ENCODE measurements at places on chromosomes 7 and 10.

GRCh38 chr10:49526619-49527018 lies 12.3 kb downstream of the ERCC6 start:
- no peak for DNase-seq

DNA sequence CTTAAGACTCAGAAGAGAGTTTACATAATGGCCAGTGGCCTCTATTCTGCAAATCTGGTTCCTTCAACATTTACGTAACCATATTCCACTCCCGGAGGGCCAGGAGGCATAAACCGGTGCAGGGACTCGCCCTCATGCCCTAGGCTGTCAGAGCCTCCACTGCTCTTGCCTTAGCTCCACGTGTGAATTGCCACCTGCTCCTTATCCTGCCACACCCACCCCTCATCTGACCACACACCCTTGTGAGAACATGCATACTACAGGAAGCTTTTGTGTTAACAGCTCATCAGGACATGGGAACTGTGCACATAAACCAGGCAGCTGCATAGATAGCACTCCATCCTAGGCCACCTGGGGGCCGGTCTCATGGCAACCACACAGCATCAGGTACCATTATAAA lies 146.7 kb upstream of the PFKP start:
- no peak for DNase-seq

DNA sequence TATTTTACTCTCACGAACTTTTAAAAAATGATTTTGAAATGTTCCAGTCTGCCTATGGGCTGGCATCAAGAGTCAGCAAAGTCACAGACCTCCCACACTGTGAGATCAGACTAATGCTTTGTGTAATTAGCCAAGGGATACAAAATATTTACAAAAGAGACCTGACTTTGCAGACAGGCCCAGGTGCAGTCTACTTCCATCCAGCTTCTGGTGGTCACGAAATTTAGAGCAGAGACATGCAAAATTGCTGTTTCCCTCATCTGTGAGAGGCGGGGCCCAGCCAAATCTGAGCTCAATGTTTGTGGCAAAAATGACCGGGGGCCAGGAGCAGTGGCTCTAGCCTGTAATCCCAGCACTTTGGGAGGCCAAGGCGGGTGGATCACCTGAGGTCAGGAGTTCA lies 82.5 kb upstream of the PITRM1 start:
- no peak for DNase-seq

DNA sequence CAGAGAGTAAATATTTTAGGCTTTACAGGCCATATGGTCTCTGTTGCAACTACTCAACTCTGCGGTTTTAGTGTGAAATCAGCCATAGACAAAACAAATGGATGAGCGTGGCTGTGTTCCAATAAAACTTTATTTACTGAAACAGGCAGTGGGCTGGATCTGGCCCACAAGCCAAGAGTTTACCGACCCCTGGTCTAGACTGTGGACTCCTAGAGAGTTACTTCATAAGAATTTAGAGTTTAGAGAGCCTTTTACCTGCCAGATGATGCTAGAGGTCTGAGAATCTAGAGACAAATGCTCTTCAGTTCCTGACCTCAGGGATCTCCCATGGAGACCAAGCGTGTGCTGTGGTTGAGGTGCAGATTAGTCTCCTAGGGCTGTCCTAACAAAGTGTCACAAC lies 174.8 kb downstream of the PTEN start:
- DNase-seq, result no peak

GRCh38 chr10:47018026-47018735 lies 107.0 kb downstream of the PTPN20 start:
- DNase-seq, result no peak

DNA sequence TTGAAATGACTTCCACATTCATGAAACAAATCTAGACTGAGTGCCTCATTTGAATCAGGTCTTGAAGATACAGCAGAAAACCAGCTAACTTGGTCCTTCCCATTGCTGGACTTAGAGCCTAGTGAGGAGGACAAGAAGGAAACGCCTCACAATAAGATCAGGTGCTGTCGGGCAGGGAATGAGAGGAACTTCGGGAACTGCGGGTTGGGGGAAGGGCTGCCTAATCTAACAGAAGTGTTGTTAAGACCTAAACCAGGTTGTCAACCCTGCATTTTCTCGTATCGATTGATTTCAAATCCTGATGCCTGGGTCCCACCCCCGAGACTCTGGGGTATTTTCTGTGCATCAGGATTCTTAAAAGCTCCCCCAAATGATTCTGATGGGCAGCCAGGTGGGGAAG lies 26.3 kb downstream of the MACROH2A2 start:
- DNase-seq, result no peak

DNA sequence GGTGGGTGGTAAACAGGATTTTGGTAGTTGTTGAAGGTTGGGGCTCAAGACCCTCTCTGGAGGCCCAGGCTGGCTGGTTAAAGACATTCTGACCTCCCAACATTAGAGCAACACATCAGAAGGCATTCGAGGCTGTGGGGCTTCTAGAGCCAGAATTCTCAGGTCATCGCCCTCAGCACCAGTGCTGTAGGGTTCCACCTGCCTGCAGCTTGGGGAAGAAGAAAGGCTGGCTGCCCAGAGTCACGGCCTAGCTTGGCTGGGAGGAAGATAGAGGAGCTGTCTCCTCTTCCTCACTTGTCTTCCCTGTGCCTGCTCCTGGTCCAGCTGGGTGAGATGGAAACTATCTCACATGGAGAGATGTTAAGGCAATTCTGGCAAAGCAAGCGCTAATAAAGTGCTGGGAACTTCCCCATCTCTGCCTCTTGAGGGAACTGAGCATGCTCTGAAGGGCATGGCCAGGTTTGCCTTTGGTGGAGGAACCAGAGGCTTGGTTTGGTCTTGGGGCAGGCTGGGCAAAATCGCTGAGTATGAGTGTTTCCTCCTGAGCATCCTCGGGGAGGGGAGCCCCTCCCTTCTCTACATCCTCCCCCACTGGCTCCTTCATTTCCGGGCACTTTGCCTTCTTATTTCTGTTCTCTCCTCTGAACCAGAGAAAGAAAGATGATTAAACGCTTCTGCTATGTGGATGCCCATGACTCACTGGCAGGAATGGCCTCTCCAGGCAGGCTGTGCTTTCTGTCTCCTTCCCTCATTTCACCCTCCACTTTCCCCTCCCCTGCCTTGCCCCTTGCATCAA lies 509.0 kb upstream of the PODXL start:
- DNase-seq, result no peak

DNA sequence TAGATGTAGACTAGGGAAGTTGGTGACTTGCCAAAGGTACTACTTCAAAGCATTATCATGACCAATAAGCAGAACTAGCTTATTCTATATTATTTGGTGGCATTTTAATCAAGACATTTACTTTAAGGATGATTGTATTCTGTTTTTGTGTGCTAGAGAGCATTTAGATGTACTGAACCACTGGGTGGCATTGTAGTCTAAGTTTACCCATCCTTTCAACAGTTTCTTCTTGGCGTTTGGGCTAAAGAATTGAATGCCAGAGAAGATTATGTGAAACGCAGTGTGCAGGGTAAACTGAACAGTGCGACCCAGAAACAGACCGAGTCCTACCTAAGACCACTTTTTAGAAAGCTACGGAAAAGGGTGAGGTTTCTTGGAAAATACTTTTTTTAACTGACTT lies 26.8 kb downstream of the PRPF18 start:
- no peak for DNase-seq

DNA sequence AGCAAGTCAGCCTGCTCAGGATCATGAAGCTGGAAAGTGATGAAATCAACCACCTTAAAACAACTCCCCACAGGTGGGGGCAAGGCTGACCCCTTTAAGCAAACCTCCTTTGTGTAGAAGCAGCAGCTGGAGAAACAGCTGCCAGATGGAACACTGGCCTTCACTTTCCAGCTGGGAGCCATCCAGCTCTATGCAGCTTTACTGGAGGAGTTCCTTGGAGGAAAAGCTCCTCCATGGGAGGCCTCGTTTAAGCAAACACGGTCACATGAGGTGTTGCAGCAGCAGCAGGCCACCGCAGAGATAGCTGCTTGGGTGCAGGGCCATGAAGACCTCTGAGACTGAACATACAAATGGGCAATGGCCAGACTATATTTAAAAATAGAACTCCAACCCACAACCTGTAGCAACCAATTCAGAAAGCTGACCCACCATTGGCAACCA lies 13.0 kb upstream of the DLG5 start:
- DNase-seq, result no peak

- DNase-seq, result no peak
Observed at GRCh38 chr10:80579849-80580637, 42.3 kb downstream of the SH2D4B start.

DNA sequence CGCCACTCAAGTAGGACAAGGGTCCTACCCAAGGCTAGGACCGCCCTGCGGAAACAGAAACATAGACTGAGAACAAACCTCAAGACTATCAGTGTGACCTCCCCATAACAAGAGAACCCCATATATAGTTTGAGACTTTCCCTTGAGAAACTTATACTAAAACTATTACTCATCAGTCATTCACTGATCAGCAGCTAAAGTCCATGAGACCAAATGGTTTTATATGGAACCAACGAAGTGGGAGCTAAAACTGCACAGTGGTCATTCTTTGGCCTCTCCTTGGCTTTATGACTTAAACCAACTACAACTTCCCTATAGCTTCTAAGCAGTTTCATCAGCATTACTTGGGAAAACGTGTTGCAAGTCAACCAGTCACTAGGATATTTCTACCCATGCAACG lies 13.7 kb upstream of the ZSCAN21 start:
- no peak for DNase-seq

DNA sequence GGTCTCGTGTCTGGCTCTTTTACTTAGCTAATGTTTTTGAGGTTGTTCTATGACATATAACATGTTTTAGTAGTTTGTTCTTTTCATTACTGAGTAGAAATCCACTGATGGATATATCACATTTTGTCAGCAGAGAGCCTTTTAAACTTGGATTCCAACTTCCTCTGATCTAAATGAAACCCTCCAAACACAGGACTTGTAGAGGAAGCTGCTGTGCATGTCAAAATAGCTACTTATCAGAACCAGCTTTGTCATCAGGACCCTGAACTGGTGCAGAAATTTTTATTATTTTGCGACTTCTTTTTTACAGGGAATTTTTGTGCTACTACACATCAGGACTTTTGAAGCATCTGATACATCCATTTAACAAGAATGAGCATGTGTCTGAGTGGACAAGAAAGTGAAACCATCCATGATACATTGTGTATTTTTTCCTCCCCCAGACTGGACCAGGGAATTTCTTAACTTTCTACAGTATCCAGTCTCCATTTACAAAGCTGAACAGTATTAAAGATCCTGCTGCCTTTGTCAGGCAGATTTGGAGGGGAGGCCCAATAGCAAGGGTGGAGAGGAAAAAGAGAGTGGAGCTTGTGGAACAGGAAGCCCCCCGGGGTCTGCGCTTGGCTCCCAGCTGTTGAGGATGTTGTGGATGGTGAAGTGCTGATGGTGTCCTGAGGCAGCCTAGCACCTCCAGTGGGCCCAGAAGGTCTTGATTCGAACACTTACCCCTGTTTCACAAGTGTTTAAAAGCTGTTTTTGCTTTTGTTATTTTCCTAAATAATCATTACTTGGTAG lies 29.3 kb upstream of the MTPAP start:
- no peak for DNase-seq

- no peak for DNase-seq
Observed at GRCh38 chr7:96219378-96220130, 102.3 kb downstream of the SLC25A13 start.

DNA sequence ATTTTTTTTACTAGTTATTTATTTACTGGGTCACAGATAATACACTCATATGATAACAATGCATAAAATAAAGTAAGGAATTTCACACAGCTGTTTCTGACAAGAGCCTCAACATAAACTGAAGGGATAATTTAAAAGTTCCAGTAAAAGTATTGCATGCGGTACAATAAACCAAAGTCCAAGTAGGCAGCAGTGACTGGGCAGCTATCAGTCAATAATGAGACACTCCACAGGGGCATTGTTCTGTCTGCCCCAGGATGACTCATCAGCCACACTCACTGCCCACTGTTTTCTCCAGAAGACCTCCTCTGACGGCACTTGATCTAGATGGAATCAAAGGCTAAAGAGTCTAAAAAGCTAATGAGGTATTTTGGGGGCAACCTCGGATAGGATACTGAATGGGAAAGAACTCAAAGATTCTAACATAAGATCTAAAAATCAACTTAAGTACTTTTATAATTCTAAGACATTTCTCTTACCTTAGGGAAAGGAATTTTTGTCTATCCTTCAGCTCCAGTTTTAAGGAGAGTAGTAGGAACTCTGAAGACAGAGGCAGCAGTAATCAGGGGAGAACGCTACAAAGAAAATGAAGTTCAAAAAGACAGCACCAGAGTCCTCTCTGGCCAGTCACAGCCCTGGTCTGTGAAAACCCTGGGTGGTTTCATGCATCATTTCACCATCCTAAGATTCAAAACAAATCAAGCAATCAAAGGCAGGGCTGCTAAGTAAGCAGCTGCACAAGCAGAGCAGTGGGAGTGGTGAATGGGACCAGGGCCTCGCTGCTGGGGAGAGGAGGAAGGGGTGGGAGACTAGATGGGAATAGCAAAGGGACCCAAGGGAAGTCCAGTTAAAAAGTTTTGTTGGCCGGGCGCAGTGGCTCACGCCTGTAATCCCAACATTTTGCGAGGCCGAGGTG lies 175.1 kb downstream of the AVL9 start:
- DNase-seq, result no peak

DNA sequence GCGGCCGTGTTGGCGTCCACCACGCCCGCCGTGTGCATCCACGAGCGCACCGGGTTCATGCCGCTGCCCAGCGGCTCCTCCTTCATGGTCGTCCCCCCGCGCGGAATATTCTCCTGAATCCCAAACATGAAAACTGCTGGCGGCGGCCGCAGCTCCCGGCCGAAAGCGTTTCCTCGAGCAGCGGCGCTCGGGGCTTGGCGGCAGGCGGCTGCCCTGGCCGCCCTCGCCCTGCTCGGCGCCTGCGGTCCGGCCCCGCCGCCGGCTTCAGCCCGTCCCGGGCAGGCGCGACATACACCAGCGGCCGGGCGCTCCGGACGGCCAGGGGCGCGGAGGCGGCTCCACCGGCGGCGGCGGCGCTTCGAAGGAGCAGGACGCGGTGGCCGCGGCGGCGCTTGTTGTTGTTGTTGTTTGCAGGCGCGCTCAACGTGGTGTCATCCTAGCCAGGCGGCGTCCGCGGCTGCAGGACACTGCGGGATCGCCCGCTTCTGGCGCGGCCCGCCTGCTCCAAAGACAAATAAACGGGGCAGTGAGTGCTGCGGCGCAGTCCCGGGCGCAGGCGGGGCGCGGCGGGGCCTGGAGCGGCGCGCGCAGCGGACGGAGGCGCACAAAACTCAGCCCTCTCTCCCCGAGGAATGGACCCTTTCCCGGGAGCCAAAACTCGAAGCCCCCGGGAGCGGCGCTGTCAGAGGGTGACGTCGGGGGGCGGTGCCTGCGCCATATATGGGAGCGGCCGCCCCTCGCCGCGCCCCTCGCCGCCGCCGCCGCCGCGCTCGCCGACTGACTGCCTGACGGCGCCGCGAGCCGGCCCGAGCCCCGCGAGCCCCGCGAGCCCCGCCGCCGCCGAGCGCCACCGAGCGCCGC lies at the start of gene EBF3:
EBF3 (minus strand) TSS at position 634 of the 861 bp plus-strand sequence; CDS start at position 128, 506 bp downstream.
- no peak for DNase-seq

Measured in stimulated activated CD4-positive, alpha-beta T cell treated with anti-CD3 and anti-CD28 coated beads, Interleukin-2, amount 100 ng/mL, for 48 hours (primary cell).